Stimulated activated CD8-positive, alpha-beta memory T cell treated with anti-CD3 and anti-CD28 coated beads, Interleukin-12 subunit alpha, Interleukin-12 subunit beta, amount 100 ng/mL, for 1 hour (primary cell): ENCODE measurements at places on chromosomes 12 and 14.

GRCh38 chr14:104688505-104689108 is 811 bp upstream of the INF2 start:
- no peak for DNase-seq

- DNase-seq: no peak
These were observed 20.3 kb upstream of the ADGRD1 start for GRCh38 chr12:130933269-130933995.

DNA sequence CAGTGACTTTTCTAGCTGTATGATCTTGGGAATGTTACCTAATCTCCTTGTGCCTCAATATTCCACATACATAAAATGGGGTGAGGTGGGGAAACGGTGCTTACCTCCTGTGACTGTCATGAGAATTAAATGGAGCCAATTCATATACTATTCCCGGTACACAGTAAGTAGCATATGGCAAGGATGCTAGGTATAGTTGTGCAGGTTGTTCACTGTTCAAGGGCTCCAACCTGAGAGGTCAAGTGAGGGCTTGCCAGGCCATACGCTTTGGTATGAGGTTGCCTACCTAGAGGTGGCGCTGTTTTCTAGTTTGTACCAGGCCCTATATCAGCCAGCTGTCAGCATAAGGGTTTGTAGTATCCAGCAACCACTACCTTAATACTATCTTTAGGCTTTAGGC is 3.6 kb upstream of the BATF start:
- no peak for DNase-seq

- no peak for DNase-seq
These were observed 86.4 kb downstream of the ESRRB start for GRCh38 chr14:76462330-76462729.

GRCh38 chr12:131872154-131873051 is 22.0 kb upstream of the ULK1 start:
- no peak for DNase-seq

DNA sequence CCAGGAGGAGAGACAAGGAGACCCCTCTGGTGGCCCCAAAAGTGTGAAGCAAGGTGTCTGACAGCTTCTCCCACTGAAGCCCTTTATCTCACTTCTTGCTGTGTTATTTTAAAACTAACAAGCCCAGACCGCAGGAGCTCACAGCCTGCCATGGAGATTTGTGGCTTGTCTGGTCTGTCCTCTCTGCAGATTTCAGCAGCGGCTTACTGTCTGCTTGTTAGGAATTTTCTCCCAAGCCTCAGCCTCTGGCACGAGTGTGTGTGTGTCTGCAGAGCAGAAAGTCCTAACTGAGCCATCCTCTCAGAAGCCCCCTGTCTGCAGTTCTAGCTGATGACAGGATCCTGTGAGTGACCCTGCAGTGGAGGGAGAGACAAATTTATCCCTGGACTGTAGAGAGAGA is 87.9 kb upstream of the HSPB8 start:
- no peak for DNase-seq

DNA sequence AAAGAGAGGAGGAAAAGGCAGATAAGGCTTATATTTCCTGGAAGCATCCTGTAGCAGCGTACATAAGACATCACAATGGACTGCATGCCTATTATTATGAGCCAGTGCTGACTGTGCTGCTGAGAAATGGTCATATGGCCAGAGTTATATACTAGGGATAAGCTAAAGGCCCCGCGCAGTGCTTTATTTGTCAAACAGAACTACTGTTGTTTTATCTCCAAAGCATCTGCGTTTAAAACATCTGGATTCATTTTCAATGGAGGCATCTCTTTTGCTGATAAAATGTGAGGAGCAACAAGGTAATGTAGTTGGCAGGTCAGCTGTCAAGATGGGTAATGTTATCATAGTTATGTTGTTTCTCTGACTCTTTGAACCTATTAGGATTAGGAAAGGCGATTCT is 28.0 kb upstream of the LMNTD1 start:
- no peak for DNase-seq

GRCh38 chr14:105294142-105294597 is 6.6 kb downstream of the BRF1 start:
- peak; percentile 30 for DNase-seq

- no peak for DNase-seq
These were observed 99.9 kb downstream of the SYT1 start for GRCh38 chr12:78964521-78964920.

- no peak for DNase-seq
These were observed 14.8 kb downstream of the PLEKHA5 start for GRCh38 chr12:19144287-19144686.

- DNase-seq: no peak
These were observed 60.3 kb upstream of the NTF3 start for GRCh38 chr12:5371631-5372030.

DNA sequence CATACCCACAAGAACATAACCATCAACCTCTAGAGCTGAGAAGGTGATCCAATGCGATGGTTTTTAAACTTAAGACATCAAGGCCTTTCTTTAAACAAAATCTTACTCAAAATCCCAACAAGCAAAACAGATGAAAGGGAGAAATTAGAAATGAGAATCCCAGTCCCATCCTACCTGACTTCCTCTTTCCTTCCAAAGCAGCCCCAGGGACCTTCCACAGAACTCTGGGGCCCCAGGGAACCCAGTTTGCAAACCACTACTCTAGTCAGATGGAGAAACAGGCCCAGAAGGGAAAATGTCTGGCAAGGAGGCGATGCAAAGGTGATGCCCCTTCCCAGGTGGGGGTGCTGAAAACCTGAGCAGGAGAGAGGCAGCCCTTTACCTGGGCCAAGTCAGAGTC is 29.0 kb upstream of the CMKLR1 start:
- no peak for DNase-seq

DNA sequence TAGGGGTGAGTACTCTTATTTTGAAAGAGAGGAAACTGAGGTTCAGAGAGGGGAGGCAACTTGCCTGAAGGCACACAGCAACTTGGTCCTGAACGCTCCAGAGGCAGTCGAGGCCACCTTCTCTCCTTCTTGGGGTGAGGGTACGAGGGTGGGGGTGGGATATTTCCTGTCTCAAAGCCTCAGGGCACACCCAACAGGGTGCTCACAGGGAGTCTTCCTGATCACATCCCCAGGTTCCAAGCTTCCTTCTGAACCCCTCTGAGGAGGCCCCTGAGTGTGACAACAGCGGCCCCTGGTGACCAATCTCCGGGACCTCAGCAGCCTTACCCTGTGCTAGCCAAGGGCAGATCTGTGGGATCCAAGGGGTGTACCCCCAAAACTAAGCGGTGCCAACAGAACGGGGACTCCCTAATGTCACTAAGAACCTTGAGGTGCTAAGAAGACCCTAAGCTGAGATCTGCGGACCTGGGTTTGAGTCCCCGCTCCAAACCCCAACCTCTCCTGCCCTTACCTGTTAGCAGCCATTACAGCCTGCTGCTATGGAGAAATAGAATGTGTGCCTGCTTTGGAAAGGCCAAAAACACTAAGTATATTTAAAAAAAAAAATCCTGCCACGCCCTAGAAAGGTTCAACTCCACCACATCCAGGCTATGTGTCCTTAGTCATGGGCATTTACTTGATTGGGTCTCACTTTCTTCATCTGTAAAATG is 57.9 kb downstream of the TRPV4 start:
- DNase-seq: peak; percentile 62

DNA sequence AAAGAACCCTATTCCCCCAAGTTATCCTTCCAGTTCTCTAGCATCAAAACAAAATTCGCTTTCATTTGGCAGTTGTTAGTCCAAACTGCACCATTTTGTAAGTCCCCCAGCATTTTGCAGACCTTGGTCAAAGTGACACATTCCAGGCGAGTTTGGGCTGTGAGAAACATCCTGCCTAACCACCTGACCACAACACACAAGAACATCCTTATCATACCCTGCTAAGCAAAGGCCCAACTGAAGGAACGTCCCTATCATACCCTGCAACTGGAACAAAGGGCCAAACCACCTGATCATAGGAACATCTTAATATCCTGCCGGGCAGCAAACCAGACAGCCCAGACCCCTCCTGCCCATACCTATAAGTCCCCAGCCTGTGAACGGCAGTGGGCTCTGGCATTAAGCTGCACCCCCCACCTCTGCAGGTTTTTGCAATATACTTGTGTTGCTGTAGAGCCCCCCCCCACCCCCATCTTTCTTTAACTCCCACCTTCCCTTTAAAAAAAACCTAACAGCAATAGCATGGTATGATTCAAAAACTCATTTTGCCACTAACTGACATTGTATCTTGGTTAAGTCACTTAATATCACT is 2.7 kb downstream of the PCNX4 start:
- DNase-seq: no peak

DNA sequence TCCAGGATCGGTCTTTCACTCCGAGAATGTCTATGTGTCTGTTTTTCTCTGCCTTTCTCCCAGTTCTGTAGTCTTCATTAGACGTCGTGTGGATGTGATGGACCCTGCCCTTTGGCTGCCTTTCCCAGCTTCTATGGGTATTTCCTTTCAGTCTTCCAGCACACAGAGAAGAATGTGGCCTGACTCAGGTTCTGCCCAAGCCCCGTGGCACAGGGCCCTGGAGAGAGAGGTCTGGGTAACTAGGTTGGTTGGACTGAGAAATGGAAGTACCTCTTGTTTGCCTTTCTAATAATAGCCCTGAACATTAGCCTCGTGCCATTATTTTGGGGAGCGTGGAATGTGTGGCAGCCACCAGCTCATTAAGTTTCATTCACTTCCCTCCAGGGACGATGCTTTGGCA is 3.8 kb downstream of the FOXJ2 start:
- no peak for DNase-seq
